ENCODE measurements at places on chromosomes 7 and 10.
A peak's percentile ranks its signal among the peaks of the same experiment; 100 is the strongest.

DNA sequence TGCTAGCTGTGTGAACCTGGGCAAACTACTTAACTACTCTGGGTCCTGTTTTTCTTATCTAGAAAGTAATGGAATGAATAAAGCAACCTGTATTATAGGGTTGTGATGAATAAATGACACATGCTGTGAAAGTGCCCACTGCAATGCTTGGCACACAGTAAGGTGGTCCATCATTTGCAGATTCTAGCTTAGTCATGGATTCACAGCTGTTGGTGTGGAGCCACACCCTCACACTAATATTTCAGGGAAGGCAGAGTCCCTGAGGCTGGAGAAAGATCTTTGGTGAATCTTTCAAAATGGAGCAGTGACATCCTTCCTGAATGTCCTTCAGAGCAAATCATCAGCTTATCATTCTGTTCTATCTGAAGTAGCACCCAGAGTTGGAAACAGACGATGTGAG, 60.6 kb downstream of the A1CF start:
- DNase-seq, result no peak

DNA sequence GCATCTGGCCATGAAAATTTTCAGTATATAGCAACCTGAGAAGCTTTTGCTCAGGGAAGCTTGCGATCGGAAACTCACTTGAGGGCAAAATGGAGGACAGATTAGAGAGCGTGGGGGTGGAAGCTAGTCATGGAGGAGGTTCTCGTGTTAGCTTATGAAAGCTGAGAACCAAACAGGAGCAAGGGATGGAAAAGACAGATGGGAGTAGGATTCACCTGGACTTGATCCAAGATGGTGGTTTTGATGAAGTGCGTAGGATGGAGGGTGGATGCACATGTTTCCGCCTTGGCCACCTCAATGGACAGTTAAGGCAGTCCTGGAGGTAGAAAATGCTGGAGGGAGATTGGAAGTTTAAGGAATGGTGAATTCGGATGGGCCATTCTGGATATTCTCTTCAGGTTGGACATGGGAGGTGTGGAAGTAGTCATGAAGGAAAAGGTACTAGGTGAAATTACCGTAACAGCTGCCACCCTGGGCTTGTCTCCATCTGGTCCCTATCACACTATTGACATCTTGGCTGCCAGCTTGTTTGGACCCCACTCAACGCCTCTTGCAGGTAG, 6.3 kb upstream of the C10orf95 start:
- no peak for DNase-seq

- no peak for DNase-seq
Measured at GRCh38 chr10:73234695-73235094, 12.4 kb downstream of the DNAJC9 start.

- peak; percentile 59 for DNase-seq
Measured at GRCh38 chr10:100006243-100006886, 3.4 kb downstream of the DNMBP start.

- peak; percentile 71 for DNase-seq
Measured at GRCh38 chr7:98795741-98796493, 73.9 kb downstream of the TMEM130 start.

DNA sequence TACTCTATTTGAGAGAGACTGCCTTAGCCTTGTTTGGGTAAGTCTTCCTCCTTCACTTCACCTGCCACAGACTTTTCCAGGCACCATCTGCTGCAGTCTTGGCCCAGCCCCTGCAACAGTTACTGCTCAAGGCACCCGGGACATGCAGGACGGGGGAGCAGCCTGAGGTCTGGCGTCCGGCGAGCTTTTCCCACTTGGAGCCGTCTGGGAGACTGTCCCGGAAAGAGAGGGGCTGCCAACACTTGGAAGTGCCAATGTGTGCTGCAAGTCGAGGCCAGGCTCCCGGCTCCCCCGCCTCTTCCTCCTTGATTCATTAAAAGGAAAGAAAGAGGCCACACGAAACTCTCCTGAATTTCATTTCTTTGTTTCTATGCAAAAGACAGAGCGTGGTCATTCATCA, 13.7 kb downstream of the HTRA1 start:
- no peak for DNase-seq

GRCh38 chr10:31099094-31099493, 67.4 kb upstream of the ZNF438 start:
- DNase-seq, result no peak

GRCh38 chr7:54788664-54789063, 29.7 kb upstream of the SEC61G start:
- no peak for DNase-seq

GRCh38 chr10:7033031-7033430, 377.8 kb downstream of the SFMBT2 start:
- DNase-seq, result no peak

GRCh38 chr7:139647814-139648390, 124.4 kb downstream of the CLEC2L start:
- DNase-seq, result no peak

DNA sequence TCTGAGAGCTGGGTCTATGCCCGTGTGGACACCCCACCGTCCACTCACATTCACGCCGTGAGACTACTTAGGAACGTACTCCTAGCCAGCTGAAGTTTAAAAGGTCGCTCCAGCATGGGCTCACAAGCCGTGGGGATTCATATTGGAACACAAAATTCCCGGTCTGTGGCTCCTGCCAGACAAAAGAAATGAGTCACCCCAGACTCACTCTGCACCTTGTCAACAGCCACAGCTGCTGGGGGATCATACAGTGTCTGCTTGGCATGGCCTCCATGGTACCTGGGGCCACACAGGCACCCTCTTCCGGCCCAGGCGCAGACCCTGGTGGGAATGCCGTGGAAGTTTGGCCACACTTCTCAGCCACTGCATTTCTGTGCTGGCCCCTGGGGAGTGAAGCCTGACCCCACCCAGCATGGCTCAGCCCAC, 228.4 kb downstream of the DNAJB6 start:
- DNase-seq, result no peak

- DNase-seq, result no peak
Measured at GRCh38 chr10:77318739-77319138, 318.9 kb downstream of the KCNMA1 start.

- no peak for DNase-seq
Measured at GRCh38 chr7:52741670-52742290, 293.7 kb upstream of the POM121L12 start.

DNA sequence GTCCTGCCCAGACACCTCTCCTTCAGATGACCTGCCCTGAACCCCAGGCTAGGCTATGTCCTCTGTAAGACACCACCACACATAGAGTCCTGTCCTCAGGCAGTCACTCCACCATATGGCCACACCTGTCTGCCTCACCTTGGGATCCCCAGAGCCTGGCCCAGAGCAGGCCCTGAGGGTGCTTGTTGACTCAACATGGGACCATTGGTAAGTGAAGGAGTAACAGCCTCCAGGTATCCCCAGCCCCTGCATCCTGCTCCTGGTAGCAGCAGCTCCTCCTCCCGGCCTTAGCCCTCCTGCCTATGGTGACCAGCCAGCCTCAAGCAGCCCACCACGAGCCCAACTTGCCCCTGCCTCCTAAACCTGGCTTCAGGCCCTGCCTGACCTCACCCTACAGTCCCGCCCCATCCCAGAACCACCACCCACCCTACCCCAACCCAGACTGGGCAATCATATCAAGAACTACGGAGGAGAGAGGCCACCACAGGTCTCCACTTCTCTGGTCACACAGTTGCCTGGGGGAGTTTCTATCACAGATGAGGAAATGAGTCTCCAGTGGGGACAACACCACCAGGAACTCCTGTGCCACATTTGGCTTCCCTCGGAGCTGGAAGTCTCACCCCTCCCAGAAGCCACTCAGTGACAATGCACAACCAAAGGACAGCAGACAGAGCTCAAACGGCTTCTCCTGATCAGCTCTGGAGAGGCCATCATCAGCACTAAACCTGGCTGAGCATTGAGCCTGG, 136.6 kb downstream of the GRID1 start:
- no peak for DNase-seq

GRCh38 chr7:14104861-14105260, 115.4 kb upstream of the ETV1 start:
- no peak for DNase-seq

GRCh38 chr7:114889646-114890285, 32.1 kb upstream of the MDFIC start:
- no peak for DNase-seq

Data from GM06990 (cell line).